EL (cell line): ENCODE measurements at places on chromosomes 6 and 20.

DNA sequence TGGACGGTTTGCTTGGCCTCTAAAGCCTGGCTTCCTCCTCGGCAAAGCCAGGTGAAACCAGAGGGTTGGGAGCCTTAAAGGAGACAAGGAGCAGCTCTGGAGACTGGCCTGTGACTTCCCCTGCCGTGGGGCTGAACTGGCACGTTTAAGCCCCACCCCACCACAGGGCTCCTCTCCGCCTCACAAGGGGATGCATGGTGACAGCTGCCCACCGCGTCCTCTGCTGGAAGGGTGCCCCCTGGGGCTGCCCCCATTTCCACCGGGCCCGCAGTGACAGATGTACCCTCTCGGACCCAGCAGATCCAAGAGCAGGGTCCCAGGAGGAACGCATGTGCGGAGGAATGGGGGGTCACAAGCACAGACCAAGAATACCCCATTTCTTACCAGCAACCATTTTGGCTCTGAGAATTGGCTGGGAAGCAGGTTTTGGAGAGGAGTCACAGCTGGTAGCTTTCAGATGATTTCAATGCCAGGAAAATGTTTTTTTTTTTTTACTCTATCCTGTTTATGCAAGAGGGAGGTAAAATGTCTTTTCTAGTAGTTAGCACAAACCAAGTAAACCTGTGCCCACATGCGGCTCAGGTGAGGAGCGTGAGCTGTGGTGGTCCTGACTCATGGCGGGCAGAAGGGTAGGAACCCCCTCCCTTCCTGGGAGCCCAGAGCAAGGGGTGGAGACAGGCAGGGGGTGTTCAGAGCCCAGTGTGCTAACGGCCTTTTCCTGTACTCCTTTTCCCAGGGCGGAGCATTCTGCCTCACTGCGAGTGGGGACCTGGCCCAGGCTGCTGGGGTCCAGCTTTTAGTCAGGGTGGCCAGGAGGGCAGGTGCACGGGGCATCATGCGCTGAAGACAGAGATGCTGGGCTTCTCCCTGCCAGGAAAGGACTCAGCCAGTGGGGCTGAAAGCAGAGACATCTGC lies 33.0 kb downstream of the FRMD1 start:
- DNase-seq = no peak

DNA sequence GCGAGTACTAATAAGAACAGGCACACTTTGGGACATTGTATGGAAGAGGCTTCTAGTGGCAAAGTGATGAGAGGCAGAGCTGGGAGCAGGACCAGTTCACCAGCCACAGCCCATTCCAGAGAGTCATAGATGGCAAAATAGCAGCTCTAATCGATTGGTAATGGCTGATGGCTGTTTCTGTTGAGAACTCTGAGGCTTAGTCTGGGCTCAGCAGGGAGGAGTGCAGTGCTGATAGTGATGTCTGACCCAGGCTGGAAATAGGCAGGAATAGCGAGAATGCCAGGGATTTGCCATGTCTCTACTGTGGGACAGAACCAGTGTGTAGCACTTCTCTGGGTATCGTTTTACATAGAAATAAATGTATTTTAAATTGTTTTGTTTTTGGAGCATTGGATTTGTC lies 620.0 kb upstream of the FLRT3 start:
- no peak for DNase-seq

DNA sequence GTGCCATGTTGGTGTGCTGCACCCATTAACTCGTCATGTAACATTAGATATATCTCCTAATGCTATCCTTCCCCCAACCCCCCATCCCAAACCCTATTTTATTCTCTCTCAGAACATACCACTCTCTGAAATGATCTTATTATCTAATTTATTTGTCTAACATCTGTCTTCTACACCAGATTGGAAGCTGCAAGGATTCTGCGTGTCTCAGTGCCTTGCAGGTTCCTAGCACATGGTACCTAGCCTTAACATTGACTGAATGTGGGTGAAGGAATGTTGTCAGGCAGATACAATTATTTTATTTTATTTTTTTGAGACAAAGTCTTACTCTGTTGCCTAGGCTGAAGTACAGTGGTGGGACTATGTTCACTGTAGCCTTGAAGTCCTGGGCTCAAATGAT lies 124.9 kb downstream of the BCAS1 start:
- DNase-seq = no peak

GRCh38 chr6:52418606-52419005 lies 1.5 kb upstream of the EFHC1 start:
- no peak for DNase-seq

DNA sequence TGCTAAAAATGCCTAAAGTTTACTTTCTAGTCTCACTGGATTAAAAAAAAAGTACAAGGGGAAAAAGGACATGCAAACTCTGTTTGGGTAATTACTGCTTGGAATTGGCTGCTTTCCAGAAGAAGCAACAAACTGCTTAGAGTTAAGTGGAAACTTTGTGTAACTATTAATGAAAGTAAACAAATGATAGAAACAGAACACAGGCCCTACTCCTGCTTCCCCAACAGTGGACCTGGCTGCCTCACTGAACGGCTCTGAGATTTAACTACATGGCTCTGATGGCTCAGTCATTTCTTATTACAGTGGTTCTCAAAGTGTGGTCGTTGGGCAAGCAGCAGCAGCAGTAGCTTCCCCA lies 108.5 kb downstream of the MAN1A1 start:
- no peak for DNase-seq

- DNase-seq = no peak
These were observed 2.2 kb downstream of the RAB5IF start for GRCh38 chr20:36607586-36608387.

- DNase-seq = no peak
These were observed 65.5 kb downstream of the ANKRD60 start for GRCh38 chr20:58162986-58163385.

DNA sequence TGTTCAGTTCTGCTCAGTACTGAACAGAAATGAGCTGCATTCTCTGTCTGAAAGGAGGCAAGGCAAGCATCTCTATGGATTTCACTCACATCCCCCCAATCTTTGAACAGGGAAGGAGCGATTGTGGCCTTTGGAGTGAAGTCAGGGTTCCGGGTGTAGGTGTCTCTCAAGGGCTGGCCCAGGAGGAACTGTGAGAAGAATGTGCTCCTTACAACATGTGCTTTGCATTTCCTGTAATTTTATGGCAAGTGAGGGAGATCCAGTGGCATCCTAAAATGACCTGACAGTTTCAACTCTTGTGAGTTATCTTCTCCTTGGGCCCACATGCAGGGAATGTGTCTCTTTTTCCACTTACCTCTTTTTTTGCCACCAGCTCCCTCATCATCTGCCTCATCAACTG lies 63.0 kb upstream of the RIN2 start:
- no peak for DNase-seq

- DNase-seq = peak; percentile 84
These were observed 20.7 kb upstream of the TRIM27 start for GRCh38 chr6:28944412-28944865.

- no peak for DNase-seq
These were observed 57.6 kb upstream of the ZNFX1 start for GRCh38 chr20:49335476-49335875.

- DNase-seq = no peak
These were observed 487 bp upstream of the KIAA1755 start for GRCh38 chr20:38261054-38261390.

GRCh38 chr6:4585682-4586468 lies 190.3 kb upstream of the CDYL start:
- no peak for DNase-seq

DNA sequence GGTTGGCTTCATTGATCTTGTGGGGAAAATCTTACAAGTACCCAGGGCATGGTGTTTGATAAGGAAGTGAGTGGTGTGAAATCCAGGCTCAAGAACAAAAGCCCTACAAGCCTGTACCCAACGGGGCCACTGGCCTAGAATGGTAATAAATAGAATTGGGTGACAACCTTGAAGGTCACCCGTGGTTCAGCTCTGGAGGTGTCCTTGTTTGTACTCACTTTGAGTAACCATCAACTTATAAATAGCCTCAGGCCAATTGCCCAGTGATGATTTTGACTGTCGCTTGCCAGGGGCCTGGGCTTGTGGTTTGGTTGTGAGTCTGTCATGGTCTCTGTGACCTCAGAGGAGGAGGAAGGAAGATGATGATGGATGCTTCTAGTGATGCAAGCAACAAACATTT lies 87.8 kb downstream of the PHACTR3 start:
- no peak for DNase-seq

DNA sequence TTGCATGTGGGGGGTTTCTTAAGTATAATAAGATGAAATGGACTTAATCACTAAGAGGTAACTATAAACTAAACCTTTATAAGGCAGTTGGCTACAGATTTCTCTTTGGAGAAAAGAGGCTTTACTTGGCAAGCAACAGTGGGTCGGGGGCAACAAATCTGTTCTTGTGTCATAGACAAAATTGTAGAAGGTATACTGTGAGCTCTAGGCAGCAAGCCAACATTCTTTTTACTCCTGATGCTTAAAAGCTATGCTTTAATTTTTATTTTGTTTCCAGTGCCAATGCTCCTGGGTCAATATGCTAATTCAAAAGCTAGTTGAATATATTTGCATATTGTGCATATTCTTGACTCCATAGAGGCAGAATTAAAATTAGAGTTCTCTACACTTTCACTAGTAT lies 495.4 kb downstream of the BTBD3 start:
- DNase-seq = no peak

DNA sequence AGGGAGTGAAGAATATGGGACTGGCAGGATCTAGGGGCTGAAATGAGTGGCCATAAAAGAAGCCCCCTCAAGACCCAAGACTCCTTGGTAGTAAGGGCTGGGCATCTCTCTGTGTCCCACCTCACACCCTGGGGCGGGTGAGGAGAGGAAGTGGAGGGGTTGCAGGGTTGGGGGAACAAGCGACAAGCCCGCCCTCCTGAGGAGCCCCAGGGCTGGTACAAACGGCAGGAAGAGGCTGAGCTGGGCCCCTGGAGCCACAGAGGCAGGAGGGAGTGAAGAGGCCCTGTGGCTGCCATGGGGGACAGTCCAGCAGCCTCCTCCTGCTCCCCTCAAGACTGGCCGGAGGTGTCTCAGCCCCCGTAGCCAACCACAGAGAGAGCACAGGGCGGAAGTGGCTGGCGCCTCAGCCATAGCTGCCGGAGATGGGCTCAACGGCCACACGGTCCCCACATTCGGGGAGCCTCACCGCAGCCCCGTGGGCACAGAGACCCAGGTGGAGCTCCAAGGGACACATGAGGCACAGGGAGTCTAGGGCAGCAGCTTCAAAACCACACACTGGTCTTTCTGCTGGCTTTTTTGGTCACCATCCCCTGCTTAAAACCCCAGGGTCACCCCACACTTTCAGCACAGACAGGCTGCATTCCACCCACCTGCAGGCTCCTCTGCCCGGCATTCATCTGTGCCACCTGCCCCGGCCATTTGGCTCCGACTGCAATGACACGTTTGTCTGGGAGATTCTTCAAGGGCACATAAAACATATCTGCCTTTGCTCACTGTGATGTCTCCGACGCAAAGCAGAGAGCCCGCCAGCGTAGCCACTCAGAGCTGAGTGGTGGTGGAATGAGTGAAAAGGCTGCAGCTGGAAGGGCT lies 524 bp downstream of the C20orf203 start:
- DNase-seq = no peak

DNA sequence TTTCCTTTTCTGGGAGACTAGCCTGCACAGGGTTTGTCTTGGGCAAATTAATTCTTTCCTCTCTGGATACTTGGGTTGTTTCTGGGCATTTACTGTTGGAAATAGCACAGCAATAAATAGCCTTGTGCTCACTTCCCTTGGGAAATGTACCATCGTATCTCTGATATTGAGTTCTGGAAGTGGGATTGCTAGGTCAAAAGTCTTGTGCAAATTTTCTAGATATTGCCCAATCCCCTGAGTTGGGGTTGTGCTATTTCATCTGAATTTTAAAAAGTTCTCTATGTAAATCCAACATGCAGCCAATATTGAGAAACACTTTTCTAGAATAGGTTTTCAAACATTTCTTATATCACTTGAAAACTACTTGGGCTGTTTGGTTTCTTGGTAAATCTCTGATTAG lies 64.0 kb upstream of the ELOVL5 start:
- no peak for DNase-seq

GRCh38 chr6:11767978-11768756 lies 10.4 kb downstream of the ADTRP start:
- DNase-seq = no peak

GRCh38 chr6:103534095-103534494 lies 1325.6 kb downstream of the HACE1 start:
- DNase-seq = no peak

- no peak for DNase-seq
These were observed 13.9 kb downstream of the GJA1 start for GRCh38 chr6:121449331-121449730.

DNA sequence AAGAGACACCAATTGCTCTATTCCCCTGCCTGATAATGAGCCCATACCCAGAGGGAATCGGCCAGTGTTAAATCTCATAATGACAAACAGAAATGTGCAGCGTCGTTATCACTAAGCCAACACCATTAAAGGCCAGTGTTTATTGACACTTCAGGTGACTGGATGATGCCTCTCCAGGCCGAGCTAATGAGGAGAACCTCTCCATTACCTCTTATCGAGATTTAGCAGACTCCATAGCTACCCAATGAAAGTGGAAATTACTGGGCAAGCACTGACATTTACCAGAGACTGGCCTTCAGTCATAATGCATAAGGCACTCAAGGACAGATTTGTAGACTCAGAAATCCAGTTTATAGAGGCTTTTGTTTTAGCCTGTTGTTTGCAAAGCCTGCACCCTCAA lies 669.5 kb downstream of the MAFB start:
- no peak for DNase-seq

DNA sequence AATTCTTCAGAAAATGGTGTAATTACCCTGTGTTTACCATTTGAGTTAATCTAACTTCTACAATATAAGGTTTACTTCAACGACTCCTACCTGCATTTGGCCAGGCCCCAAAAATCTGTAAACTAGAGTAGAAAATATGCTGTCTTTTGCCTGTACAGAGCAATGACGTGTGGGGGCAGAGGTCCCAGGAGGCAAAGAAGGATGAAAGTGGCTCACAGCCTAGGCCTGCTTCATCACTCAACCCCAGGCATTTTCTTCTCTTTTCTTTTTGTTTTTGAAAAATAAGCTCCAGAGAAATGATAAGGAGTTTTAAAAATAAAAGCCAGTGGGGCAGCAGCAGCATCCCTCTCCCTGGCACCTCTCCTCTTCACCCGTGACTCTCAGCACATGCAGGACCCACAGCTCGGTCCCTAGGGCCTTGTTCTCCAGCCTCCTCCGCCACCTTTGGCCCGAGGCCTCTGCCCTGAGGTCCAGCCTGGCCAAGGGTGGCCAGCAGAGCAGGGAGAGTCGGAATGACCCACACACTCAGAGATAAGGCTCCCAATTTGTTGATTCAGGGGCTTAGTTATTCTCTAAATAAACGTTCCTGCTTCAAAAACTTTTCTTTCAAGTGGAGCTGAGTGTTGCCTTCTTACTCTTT lies 310.3 kb upstream of the RNF24 start:
- no peak for DNase-seq
